ENCODE measurements at places on chromosomes 6 and 20.

DNA sequence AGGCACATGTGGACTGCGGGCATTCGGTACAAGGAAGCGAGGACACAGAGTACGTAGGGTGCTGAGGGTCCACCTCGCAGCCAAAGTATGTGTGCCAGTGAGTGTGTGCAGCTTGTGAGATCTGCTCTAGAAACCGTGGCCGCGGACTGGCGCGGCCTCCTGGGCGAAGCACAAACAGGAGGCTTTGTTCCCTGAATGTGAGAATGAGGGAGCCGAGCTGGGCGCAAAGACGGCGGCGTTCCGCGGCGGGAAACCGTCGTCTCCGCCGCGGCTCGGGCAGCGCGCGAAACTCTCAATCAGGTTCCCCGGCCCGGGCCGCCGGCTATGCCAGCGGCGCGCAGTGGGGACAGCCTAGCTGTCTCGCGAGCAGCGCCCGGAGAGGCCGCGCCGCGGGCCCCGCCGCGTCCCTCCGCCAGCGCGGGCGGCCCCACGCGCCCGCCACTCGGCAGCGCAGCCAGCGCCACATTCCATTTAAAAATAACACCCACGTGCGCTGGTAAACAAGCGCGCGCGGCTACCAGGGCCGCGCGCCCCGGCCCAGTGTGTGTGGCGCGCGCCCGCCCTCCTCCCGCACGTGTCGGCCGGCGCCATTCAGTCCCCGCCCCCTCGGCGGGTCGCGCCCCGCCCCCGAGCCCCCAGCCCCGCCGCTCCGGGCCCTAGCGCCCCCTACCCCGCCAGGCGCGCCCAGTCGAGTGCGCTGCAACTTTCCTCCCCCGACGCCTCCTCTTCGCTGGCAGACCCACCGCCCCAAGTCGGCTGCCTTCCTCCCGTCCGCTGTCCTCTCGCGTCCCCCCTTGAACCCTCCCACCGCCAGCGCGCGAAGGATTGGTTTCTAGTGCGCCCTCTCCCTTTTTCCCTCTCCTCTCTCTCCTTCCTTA lies 3.0 kb upstream of the FOXO3 start:
- peak; percentile 32 for DNase-seq

GRCh38 chr6:158584236-158584651 lies 24.4 kb downstream of the TMEM181 start:
- DNase-seq: no peak

DNA sequence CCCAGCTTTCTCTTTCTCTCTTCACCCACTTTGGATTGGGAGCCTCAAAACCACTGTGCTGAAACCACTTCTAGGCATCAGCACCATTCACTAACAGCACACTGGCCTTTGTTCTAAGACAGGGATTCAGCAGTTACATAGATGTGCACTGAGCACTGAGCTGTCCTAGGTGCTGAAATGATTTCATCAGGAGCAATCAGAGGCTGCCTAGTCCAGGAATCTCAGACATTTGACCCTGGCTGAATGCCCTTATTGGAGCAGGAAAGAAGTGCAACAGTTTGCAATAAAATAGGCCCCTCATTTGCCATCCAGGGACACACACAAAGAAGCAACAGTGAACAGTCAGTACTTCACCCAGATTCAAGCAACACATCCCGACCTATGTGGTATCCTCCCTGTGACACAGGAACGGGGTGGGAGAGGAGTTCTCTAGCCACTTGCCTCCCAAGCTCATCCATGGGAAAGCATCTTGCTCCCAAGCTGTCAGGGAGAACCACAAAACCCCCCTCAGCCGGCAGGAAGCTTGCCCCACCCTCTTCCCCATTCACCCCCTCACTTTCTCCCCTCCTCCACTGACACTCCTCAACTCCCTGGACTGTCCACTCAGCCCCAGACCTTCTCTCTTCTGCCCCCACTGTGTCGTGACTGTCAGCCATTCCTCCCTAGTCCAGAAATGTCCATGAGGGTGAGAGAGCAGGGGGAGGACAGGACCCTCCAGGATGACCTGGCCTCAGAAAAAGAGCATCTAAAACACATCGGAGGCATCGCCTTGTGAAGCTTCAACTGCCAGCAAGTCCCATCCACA lies 304.4 kb downstream of the PREX1 start:
- DNase-seq: no peak

GRCh38 chr20:41177636-41178035 lies 40.3 kb downstream of the PLCG1 start:
- DNase-seq: no peak

DNA sequence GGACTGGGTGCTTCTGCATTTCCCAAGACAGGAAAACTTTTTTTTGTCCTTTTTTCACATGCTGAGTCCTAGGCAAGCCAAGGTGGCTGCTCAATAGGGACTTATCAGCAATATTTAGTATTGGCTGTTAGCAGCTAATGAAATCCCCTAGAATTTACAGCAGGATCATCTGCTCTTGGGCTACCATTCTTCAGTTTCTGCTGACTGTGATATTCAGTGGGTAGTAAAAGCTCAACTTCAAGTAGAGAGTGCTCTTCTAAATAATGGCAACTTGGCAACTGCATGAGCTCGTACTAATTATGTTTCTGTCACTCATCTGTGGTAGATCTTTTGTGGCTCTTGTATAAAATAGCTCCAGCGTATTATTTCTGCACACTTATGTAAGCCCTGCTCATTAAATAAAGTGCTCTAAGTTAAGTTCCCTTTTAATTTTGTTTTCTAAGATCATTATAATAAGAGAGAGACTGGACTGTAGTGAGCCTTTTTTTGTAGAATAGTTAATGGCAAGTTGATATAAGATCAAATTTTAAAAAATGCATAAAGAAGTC lies 110.3 kb downstream of the SLC35F1 start:
- DNase-seq: no peak

GRCh38 chr6:112352607-112353006 lies 5.5 kb downstream of the RFPL4B start:
- no peak for DNase-seq

DNA sequence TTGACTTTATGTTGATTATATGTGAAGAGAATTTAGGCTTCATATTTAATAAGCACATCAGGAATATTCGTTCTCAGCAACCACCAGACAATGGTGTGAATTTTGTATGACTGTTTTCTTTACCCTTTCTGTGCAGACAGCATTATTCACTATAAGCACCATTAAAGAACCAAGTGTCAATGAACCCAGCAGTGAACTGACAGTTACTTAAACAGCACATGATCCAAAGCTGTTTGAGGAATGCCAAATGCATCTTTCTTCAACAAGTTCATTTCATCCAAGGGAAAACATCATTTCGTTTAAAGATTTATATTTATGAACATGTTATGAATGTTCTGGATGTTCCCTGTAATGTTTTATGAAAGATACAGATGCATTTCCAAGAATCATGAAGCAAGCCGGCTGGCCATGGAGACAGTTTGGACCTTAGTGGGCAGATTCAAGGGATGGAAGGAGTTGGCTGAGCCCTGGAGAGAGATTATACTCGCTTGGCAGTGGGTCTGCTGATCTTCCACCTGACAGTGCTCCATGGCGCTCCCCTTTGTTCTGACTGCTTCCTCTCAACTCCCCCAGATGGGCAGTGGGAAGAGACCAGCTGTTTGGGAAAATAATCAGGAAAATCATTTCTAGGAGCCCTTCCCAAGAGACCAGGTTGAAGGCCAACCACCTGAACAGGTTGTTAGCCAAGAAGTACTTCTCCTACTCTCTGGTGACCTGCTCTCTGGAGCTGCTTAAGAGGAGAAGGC lies 326.0 kb upstream of the RSPO3 start:
- DNase-seq: no peak

DNA sequence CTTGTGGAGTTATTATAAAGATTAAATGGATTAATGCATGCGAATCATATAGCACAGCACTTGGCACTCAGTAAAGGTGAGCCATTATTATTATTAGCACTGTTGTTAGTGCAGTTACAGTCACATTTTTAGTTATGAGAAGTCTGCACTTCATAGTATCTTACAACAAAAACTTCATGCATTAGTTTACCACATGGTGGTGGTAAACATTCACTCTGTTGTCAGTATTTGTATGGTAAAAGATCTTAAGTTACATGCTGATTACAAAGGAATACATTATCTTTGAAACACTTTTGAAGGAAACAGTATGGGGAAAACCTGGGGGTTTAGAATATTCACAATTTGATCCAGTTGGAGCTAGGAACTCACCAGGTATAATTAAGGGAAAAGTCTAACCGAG lies 20.8 kb downstream of the TMEM14A start:
- DNase-seq: no peak

GRCh38 chr20:35796571-35796970 lies 24.8 kb downstream of the PHF20 start:
- DNase-seq: no peak

DNA sequence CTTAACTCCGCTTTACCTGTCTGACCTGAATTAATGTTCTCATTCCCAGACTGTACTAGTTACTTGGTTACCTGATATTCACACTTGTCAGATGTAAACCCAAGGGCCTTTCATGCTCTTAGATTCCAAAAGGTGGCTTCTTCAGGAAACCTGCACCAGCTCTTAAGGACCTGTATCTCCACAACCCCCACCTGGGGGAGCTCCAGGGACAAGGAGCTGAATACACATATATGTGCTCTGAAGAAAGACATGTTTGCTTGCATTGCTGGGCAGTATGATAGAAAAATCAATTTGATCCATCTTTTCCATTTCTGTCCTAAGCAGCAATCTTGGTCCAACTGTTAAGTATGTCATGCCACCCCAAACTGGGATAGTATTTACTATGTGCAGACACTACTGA lies 64.8 kb upstream of the POU3F2 start:
- DNase-seq: no peak

- DNase-seq: no peak
Observed at GRCh38 chr20:43940518-43941225, 26.0 kb downstream of the TOX2 start.

DNA sequence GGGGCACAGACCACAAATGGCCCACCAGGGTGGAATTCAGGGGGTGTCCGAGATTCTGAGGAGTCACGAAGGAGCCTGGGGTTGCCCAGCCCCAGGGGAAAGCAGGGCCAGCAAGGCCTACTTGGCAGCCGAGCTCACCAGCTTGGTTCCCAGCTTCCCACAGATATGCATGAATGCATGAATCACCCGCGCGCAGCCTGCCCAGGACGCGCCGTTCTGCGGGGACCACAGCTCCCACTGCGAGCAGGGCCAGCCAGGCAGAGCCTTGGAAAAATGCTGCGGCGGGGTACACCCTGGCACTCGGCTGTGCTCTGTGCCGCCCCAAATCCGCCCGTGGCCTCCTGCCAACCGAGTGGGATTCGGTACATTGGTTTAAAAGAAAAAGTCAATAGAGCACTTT lies 211.0 kb downstream of the NFATC2 start:
- DNase-seq: no peak

GRCh38 chr20:6122873-6123648 lies at the start of gene FERMT1:
Gene FERMT1 (minus strand): TSS chr20:6123030. CDS start chr20:6119554, 3,476 bp downstream.
- peak; percentile 10 for DNase-seq

- no peak for DNase-seq
Observed at GRCh38 chr20:62030834-62031434, 34.7 kb downstream of the TAF4 start.

GRCh38 chr20:43939762-43940121 lies 25.1 kb downstream of the TOX2 start:
- no peak for DNase-seq

GRCh38 chr6:159935633-159936032 lies 33.2 kb upstream of the IGF2R start:
- DNase-seq: no peak

DNA sequence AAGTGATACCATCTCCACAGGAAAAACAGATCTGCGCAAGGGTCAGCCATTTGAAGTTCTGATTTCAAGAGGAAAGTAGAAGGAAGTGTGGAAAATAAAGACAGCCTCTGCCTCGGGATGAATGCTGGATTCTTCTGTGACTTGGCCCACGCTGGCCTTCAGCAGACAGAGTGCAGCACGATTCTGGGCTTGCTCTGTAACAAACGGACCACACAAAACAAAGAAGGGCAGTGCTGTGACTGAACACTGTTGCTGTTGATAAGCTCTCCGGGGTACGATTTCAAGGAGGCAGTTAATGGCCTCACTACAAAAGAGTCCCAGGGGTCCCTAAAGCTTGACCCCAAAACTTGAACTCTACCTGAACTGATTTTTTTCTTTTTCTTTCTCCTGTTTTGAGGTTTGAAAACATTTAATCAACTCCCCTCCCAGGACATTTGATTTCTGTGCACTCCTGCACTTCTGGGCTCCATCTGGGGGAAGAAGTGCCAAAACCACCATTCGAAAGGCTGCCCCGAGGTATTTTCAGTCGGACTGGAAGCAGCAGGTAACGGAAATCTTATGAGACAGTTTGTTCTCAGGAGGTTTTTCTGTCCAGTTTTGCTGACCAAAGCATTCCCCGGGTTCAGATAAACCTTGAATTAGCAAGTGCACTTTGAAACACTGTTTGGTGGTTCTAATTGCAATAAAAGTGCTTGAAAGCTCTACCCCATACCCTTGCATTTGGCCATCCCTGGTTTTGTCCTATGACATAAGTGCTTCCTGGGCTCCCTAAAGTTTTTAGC lies 189.6 kb downstream of the MYLK4 start:
- DNase-seq: no peak

DNA sequence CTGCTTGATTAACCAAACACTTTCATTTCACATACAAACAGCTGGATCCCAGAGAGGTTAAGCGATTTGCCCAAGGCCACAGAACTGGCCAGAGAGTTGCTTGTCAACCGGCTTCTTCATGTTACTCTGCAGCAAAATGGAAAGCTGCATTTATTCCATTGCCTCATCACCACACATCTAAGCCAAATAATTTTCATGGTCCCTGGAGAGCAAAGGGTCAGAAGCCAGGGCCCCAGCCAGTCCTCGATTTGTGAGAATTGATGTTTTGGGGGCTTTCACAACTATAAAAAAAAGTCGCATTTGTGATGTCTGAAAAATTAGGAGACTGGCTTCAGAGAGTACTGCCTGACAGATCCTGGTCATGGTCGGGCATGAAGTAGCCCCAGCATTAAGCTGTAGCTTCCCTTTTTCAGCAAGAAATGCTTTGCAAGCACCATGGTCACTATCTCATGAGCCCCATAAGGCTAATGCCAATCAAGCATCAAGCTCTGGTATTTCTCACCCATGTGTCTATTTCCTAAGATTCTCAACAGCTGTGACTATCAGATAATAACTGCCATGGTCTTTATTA lies 95.8 kb downstream of the BANF2 start:
- DNase-seq: no peak

- no peak for DNase-seq
Observed at GRCh38 chr6:40722553-40723258, 135.5 kb upstream of the LRFN2 start.

Data from activated CD8-positive, alpha-beta memory T cell treated with anti-CD3 and anti-CD28 coated beads for 48 hours (primary cell).